Heart right ventricle (tissue), 16 donors: ENCODE measurements at places on chromosomes 2 and 18.

GRCh38 chr2:60292242-60292641 is 261.2 kb downstream of the BCL11A start:
- DNase-seq, result no peak

DNA sequence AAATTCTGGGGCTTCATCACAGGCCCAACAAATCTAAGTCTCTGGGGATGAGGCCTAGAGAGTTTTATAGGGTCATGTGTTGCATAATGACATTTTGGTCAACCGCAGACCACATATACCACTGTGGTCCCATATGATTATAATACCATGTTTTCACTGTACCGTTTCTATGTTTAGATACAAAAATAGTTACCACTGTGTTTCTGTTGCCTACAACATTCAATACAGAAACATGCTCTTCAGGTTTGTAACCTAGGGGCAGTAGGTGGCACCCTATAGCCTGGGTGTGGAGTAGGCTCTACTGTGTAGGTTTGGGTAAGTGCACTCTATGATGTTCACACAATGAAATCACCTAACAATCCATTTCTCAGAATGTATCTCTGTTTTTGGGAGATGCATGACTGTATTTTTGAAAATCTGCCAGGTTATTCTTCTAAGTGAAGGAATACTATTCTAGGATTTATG is 485.2 kb downstream of the PTPRM start:
- no peak for DNase-seq

DNA sequence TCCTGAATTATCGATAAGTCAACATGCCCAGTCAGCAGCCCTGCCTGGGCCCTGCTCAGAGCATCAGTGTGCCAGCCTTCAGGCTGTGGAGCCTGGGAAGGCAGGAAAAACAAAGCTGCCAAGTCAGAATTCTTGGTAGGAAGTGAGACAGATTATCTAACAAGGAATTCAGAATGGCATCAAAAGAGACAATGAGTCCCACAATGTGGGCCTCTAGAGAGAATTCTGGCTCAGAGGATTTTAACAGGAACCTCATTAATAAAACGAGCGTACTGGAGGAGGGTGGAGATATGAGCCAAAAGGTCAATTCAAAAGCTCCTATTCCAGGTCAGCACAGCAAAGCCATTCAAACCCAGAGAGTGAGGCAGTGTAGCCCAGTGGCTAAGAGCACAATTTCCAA is 327.6 kb upstream of the MMADHC start:
- no peak for DNase-seq

DNA sequence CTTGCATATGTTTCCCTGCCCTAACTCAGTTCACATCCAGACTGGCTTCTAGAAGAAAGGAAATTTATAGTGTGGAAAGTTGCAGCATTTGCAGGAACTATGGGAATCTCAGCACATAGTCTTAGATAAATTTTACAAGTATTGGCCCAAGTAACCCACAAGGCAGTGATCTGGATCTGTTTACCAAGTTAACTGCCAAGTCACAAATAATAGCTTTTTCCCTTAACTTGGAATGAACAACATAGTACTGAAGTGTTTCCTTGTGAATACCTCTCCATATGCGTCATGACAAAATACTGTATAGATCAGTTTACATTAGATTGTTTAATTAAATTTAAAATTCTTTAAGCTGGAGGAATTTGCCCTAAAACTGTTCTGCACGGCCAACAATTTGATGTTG is 255.8 kb upstream of the EPAS1 start:
- no peak for DNase-seq

DNA sequence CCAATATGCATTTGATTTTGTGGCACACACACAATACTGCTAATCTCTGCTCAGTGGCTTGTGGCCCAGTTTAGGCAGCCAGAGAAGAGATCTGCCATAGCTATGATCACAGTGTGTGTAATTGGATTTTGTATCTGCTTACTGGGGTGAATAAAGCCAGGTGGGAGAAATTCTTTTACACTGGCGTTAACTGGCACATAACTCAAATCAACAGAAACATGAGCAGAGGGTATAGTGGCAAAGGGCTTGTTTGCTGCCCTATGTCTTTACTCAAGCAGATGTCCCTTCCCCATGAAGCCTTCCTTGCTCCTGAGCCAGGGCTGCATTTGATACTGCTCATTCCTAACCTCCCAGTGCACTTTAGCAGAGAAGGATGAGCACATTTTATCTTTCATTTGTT is 28.5 kb downstream of the STON1 start:
- no peak for DNase-seq

DNA sequence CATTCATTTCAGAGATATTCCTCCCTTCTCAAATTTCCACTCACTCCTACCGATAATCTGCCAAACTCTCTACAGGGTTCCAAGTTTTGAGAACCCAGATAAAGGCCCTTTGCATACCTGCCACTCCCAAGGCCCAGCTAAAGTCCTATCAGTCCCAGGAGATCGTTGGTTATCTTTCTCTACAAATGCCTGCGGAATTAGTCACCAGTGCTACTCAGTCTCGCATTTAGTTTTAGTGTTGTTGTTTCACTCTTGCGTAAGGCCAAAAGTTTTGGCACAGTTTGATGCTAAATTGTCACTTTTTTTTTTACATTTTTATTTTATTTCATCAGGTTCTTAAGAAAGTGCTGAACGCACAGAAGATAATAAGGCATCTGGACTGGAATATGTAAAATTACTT is 29.2 kb upstream of the SETBP1 start:
- DNase-seq, result no peak

- no peak for DNase-seq
Observed at GRCh38 chr18:5891854-5892215, 3.5 kb downstream of the TMEM200C start.

DNA sequence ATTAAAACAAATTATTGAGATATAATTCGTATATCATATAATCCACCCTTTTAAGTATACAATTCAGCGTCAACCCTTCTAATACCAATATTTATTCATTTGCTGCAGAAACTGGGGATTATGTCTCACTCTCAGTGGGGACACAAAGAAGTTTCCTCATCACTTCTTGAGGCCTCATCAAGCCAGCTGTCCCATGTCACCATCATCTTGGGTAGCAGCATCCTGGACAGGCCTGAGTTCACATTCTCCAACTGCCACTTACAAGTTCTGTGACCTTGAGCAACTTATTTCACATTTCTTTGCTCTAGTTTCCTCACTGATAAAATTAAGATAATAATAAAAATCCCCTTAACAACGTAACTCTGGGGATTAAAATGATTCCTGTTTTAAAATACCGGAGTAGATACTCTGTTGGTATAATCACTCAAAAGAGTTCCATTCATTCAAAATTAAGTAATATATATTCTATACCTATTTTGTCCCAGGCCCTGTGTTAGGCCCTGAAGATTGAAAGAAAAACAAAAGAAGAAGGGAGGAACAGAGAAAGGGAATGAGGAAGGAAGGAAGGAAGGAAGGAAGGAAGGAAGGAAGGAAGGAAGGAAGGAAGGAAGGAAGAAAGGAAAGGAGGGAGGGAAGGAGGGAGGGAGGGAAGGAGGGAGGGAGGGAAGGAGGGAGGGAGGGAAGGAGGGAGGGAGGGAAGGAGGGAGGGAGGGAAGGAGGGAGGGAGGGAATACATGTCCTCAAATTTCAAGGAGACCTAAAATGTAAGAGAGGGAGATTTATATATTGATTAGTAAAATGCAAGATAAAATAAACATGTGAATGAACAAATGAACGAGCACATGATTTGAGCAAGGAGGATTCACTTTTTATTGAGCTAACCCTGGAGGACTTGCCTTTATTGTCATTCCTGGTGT is 42.4 kb downstream of the NCKAP5 start:
- no peak for DNase-seq

- no peak for DNase-seq
Observed at GRCh38 chr2:221422516-221423209, 149.4 kb downstream of the EPHA4 start.

DNA sequence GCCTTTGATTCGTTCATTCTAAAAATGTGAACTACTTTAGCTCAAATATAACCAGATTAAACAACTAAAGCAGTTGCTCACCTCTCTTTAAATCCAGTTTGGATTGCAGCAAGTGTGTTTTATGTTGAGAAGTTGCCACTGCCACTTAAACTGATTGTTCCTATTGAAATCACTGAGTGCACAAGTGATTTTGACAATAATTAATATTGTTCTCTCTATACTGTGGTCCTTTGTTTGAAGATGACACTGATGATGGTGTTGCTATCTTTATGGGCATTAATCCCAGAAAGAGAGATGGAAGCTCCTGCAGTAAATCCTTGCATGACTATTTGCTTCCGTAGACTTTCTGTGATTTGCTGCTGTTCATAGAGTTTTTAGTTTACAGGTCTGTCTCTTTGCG is 251.4 kb upstream of the ZEB2 start:
- no peak for DNase-seq

GRCh38 chr2:44077942-44078511 is 82.2 kb upstream of the LRPPRC start:
- no peak for DNase-seq

- DNase-seq, result no peak
Observed at GRCh38 chr2:225614915-225615314, 215.4 kb downstream of the NYAP2 start.

- DNase-seq, result peak; percentile 34
Observed at GRCh38 chr18:10454681-10455557, 484 bp downstream of the APCDD1 start.

GRCh38 chr2:188277786-188278185 is 13.9 kb upstream of the GULP1 start:
- no peak for DNase-seq

DNA sequence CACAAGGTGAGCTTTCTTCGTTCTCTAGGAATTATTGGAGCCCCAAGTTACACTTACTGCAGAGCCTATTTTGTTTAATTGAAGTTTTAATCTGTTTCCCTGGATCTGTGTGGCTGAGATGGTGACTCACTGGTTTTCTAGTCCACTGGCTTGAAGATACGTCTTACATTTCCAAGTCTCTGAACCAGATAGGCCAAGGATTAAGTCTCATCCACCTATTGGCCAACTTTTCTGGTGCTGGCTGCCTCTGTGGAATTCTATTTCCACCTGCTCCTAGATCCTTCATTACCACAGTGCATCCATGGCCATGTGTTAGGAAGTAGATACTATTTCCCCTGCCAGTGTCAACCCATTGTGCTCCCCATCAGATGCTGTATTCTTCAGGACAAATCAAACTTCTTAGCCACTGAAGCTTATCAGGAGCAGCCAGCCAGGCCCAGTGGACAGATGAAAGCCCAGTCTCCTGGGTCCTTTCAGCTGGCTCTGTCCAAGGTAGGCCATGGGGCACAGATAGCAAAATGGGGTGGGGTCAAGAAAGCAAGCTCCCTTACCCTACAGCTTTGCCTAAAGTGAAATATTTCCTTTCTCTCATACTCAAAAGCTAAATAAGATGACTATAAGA is 198.8 kb upstream of the TCF4 start:
- no peak for DNase-seq

DNA sequence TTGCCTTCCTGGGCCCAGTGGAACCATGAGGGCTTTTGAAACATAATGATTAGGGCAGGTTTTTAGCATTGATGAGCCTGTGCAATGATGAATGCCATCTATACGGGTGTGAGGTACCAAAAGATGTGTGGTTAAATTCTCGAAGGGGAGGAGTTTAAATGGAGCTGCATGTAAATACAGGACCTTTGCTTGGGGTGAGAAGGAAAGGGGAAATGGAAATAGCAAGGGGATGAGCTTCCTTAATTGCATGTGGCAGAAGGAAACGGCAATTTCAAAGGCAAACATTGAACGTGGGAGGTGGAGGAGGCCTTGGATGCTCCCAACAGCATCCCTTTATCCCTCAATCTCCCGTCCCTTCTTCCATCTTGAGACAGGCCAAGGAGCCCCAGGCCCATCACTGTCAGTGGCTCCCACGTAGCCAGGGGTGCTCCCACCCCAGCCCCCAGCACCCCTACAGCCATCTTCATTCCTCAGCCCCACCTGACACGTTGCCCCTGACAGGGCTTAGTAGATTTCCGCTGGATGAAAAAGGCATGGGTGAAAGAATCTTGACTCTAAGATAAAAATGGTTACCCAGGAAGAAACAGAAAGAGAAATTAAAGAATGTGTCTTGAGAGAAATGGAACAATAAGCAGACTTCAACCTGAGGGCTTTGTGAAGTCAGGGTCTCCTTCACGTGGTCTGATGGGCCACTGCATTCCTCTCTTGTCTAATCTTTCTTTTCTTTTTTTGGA is 32.5 kb downstream of the INPP5D start:
- no peak for DNase-seq

GRCh38 chr2:217165547-217165946 is 305.7 kb upstream of the TNP1 start:
- DNase-seq, result no peak

GRCh38 chr2:169977530-169977929 is 150.3 kb downstream of the UBR3 start:
- no peak for DNase-seq

DNA sequence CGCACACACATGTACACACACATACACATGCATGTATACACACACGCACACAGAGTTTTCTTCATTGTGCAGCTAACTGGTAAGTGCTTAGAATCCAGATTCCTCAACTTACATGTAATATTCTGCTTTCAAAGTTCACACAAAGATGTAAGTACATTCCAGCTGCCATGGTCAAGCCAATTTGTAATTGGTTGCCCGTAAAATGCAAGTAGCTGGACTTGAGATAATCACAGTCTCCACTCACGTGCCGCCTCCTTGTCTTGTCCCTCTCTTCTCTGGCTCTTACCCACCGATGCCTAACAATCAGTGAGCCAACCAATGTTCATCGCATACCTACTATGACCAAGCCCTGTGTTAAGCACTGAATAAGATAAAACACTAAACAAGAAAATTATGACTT is 77.8 kb downstream of the SOCS6 start:
- no peak for DNase-seq

DNA sequence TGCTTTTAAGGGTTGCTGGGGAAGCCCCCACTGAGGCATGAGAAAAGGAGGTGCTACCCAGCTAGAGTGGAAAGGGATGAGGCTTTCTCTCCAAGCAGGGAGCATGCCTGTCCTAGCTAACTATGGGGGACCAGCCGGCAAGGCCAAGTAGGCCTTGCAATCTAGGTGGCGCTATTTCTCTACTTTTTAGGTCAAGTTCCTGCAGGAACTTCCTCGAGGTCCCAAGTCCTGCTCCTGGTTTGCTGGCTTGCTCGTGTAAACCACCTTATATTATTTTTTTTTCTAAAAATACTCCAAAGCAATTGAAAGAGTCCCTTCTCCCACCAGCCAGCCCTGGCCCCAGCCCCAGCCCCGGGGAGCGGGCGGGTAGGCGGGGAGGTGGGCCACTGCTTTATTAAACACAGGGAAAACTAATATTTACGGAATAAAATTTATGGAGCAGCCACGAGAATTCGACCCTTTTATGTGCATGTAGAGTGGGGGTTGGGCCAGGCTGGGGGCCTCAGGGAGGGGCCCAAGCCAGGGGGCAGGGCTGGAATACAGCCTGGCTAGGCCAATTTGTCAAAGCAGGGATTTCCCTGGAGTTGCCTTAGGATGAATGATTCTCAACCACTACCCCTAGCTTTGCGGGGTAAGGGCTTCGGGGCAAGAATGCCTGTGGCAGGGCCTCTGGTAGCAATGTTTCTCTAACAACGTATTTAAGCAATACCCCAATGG is 12.8 kb upstream of the IHH start:
- no peak for DNase-seq

- DNase-seq, result no peak
Observed at GRCh38 chr18:63963615-63964256, 6.1 kb upstream of the SERPINB8 start.
